ENCODE measurements at places on chromosomes 7 and 10.

GRCh38 chr10:113547426-113547825 lies 5.4 kb upstream of the HABP2 start:
- DNase-seq: no peak

DNA sequence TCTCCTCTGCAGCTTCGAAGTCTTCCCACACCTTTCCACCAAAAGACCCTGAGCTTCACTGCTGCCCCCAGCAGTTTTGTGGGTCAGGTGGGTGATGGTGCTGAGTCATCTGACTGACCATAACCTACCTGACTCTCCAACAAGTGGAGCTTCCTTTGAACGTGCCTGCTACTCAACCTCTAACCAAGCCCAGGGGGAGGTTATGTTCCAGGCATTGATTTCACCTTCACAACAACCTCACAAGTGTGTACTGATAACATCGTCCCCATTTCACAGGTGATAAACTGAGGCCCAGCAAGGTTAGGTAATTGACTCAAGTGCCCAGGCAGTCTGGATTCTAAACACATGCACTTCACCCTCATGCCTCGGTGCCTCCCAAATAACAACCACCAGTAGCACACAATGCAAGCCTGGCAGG lies 66.7 kb downstream of the DLG5 start:
- no peak for DNase-seq

DNA sequence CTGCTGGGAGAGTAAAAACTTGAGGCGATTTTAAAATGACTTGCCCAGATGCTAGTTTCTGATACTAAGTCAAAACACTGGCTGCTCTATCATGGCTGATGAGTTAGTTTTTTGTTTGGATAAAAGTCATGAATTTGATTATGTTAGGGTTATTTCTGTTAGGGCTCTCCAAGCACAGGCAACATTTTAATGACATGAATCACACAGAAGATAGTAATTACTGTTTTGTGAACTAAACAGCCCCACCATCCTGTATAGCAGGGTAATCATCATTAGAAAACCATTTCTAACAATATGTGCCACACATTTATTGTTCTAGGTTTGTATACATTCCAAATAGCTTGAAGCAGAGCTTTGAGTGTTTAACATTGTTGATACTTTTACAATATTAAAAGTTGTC lies 750.3 kb downstream of the ANKRD7 start:
- DNase-seq: no peak

DNA sequence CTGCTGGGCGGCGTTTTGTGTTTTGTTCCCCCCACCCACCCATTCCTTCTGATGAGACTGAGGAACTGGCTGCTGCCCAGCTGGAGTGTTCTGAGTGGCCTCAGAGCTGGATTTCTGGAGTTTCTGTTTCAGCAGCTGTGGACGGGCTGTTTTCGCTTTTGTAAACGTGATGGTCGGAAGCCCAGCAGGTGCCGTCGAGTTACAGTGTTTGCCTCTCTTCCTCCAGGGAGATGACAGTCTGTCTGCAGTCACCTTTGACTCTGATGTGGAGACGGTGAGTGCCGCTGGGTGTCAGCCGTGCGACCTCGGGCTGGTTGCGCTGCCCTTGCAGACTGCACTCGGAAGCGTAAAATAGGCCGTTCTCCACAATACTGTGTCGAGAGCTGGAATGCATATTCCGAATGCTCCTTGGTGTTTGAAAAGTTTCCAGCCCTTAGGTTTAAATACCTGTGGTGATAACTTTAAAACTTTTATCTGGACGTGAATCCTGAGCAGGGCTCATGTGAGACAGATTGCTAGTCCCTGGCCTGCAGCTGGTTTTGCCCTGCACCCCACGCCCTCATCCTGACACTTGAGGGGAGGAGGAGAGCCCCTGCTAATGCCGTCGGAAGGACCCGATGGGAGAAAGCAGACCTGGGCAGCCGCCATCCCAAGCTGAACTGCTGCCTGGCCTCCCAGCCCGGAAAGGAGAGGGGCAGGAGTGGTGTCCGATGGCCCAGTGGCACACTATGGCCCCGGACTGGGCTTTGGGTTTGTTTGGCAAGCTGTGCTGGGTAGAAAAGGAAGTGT lies 8.3 kb downstream of the IQCE start:
- DNase-seq: no peak

GRCh38 chr7:92141161-92141560 lies 6.9 kb upstream of the CYP51A1 start:
- no peak for DNase-seq

- DNase-seq: no peak
Measured at GRCh38 chr10:31426401-31426800, 107.4 kb downstream of the ZEB1 start.

GRCh38 chr7:133183042-133183794 lies 69.7 kb upstream of the EXOC4 start:
- no peak for DNase-seq

- DNase-seq: no peak
Measured at GRCh38 chr10:52853704-52854103, 81.1 kb upstream of the MBL2 start.

GRCh38 chr7:157951300-157952049 lies 614.7 kb downstream of the DNAJB6 start:
- no peak for DNase-seq

DNA sequence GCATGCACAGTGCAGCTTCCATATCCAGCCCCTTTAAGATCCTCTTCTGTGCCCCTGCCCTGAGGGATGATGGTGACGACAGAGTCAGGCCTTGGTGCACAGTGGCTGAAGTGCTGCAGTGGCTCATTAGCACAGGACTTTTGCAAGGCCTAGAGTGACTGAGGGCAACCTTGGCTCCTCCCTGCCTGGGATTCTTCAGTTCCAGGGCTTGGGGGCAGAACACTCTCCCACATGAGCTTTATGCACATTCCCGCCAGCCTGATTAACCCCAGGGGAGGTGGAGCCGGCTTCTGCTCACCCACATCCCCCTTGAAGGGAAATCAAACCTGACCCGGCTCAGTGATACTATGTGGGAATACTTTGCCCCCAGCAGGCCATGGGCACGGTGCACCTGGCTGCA lies 253.4 kb downstream of the GALNT17 start:
- DNase-seq: no peak

DNA sequence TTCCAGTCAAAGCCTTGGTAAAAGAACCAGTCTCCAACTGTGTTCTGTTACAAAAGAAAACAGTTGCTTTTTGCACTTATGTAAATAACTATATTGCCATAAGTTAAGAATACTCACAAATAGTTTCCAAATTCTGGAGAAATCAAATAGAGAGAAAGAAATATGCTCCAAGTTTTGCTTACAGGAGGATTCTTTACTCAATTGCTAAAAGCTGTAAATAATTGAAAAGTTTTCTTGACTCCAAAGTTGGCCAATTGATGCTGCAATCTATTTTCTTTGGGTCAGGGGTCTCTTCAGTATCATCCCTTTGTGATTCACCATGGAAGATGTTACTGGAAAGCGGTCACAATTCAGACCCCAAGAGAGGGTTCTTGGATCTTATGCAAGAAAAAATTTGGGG lies 36.0 kb downstream of the NEURL1 start:
- no peak for DNase-seq

GRCh38 chr7:75866114-75866488 lies 12.7 kb upstream of the RHBDD2 start:
- DNase-seq: no peak

- no peak for DNase-seq
Measured at GRCh38 chr7:46089281-46089680, 168.2 kb upstream of the IGFBP3 start.

DNA sequence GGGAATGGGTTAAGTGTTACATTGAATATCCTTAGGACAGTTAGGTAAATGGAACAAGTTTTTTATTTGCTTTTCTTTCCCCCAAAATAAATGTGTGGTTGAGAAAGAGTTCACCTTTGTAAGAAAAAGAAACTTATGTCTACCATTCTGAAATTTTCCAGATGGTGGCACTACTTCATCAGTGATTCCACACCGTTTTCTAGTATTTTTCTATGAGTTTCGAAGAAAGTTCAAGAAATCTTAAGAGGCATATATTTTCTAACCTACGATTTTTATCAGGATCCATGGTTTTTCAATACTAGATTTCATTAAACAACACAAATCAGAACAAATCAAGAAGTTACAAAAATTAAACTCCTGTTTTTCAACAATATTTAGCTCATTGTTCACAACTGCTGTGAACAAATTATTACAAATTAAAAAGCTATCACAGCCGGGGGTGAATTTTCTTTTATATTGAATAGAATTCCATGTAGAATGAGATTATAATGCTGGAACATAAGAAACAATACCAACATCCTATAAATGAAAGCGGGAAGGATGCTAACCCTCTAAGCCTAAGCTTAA lies 163.1 kb upstream of the NPVF start:
- DNase-seq: peak; percentile 29

DNA sequence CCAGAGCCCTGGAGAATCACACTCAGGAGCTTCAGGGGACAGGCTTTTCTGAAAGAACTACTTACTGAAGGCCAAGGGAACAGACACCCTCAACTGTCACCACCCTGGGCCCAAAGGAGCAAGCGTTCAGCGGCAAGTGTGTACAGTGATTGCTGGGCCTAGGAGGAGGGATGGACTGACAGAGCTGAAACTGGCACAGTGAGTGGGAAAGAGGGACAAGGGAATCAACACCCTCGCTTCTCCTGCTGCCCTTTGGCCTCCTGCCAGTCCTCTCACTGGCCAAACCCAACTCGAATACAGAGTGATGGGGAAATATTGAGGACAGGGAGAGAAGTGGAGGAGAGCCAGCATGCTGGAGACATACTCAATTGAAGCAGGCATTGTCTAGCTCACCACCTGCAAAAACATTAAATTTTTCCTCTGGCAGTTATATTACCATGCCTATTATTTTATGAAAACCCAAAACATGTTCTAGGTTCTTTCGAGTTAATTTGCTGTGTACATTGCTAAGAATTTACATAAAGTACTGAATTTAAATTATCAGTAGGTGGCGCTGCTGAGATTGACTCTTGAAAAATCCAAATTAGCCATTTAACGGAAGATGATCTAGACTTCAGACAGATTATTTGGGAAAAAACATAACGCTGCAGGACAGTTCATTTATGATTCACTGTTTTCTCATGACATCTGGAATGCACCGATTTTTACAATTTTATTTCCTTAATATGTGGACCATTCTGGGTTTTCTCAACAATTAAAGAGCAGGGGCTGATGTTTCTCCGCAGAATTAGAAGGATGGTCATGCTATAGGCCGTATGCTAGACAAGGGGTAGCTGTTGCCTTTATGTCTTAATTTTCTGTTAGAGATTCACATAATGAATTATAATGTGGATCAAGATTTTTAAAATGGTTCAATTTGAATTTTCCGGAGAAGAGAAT lies 14.7 kb upstream of the TMEM236 start:
- peak; percentile 14 for DNase-seq

- DNase-seq: no peak
Measured at GRCh38 chr10:21614000-21614399, 80.0 kb downstream of the MLLT10 start.

DNA sequence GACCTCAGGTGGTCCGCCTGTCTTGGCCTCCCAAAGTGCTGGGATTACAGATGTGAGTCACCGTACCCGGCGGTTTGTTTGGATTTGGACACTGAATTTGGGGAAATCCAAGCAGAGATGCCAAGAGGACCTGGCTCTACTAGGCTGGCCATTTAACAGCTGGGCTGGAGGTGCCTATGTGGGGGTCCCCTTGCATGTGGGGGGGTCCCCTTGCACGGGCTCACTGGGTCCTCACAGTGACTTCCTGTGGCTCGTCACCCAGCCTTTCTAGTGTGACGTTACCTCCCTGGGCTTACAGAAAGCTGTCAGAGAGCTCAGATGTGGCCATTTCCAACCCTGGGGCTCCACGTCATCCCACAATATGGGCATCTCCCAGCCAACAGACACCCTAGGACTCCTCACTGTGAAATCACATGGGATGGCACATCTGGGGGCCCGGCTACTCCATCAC lies 49.3 kb upstream of the GNA12 start:
- no peak for DNase-seq

- no peak for DNase-seq
Measured at GRCh38 chr10:17113346-17113745, 16.3 kb downstream of the CUBN start.

DNA sequence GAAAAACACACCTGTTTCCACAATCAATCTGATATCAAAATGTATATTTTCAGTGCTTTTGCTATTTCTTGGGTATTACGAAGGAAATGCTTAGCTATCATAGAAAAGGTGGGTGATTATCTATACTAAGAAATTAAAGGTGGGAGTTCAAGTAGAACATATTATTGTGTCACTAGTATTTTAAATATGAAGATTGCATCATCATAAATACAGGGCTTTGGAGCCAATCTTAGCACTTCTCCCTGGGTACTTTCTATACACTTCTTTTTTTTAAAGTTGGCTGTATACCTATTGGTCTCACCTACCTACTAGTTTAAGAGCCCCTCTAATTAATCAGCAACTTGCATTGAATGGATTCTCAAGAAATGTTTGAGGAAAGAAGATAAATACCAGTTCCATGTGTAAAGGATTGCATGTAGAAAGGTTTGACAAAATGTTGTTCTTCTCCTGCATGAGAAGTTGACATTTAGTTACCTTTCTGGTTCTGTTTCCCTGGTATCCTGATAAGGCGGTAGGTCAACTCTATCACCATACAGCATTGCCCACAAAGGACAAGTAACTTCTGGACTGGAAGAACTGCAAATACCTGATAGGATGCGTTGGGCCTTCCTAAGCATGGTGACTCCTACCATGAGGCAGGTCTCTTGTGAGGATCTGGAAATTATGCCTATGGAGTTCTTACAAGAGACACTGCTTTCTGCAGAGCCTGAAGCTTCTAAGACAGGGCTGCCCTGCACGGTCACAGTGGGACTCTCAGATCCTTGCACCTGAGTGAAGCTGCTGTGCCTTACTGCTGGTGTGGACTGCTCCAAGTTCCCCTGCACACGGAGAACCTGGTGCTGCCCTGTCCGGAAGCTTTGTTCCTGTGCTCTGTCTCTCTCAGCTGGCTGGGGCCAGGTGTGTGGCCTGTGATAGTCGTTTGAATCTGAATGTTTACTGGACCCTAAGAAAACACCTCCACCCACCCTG lies 32.1 kb upstream of the PDSS1 start:
- no peak for DNase-seq
